ENCODE measurements at places on chromosomes 2 and 18. TPM values are rescaled to one million over a fixed set of nuclear protein-coding genes. Genes with fewer than 3 reads are reported as not detected.
A peak's percentile ranks its signal among the peaks of the same experiment; 100 is the strongest.

Gene NYAP2
- 0.40 TPM for total RNA-seq

Gene NTSR2
- total RNA-seq = not detected

- DNase-seq = no peak
Measured at GRCh38 chr2:36769106-36769505, 72.6 kb downstream of the VIT start.

Gene MOGAT1
- not detected for total RNA-seq

GRCh38 chr2:239802185-239802649, 222.9 kb downstream of the NDUFA10 start:
- DNase-seq = no peak

Gene DYSF
- total RNA-seq = 51.6 TPM

DNA sequence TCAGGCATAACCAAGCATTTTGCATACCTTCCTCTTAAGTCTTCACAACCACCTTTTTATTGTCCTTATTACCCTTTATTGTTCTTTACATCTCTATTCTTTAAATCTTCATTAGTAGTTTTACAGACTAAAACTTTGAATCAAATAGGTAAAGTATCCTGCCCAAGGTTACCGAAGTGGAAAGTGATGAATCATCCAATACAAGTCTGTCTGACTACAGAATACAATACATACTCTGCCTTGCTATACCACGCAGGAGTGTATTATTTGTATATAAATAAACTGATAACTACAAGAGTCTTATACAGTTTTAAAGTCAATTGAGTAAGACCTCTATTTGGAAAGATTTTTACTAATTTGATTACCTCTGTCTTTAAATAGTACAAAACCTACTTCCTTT, 196.0 kb downstream of the ZEB2 start:
- no peak for DNase-seq

- peak; percentile 41 for DNase-seq
Measured at GRCh38 chr2:28670856-28671255, 80.8 kb upstream of the PPP1CB start.

DNA sequence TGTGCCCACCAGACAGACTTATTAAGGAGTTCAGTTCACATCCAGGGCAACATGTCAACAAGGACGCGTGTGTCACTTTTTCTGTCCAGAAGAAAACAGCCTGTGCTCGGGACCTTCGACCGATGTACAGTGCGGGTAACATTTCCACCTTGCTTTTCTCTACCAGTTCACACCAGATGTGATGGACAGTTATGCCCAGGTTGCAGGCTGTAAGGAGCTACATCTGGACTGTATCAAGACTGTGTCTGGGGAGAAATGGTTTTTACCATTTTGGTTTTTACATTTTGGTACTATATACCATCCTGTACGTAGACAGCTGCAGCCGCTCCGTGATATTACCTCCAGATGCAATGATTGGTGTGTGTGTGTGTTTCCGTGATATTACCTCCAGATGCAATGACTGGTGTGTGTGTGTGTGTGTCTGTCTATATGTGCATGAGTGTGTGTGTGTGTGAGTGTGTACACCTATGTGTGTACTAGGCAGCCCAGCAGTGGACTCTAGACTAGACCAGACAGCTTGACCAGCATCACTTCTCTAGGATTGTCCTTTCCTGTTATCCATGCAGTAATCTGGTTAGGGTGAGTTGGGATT, 118.0 kb downstream of the COL6A3 start:
- no peak for DNase-seq

GRCh38 chr18:50594942-50595341, 35.1 kb downstream of the MAPK4 start:
- DNase-seq = no peak

- no peak for DNase-seq
Measured at GRCh38 chr18:23882616-23883276, 131.8 kb upstream of the TTC39C start.

DNA sequence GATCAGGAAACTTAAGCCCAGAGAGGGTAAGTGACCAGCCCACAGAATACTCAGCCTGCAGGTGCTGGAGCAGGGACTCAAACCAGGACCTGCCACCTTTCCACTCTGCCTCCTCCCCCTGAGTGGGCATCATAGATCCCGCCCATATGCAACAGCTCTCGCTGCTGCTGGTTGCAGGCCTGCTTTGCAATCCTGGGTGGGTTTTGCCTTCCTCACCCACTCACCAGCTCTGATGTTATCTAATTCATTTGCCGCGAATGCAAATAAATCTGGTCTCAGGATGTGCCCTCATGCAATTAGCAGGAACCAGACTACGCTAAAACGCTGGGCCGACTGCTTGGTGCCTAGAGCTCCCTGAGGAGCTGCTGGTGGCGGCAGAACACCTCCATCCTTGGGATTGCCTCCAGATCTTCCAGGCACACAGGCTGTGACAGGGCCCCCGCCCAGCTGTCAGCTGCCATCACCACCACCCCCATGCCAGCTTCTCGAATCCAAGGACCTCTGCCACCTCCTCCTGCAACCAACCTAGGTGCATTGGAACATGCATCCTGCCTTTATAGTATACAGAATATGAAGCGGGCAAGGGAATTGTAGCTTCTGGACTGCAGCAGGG, 28.8 kb downstream of the CNGA3 start:
- DNase-seq = no peak

GRCh38 chr2:116804901-116805300, 1009.6 kb upstream of the DDX18 start:
- no peak for DNase-seq

DNA sequence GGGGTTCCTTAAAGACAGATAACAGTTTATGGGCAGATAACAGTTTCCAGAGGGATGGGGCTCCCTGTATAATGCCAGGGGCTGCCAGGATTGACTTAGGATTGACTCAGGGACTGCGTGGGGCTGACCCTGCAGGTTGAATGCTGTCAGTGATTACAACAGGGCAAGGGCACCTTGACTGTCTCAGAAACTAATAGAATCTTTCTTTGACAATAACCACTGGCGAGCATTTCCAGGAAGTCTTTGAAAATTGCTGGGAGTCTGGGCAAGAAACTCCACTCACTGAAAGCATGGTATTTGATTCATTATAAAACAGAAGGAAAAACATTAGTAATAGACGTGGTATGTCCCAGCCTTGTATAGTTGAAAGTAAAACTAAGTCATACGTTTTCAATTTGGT, 101.0 kb downstream of the GPD2 start:
- peak; percentile 46 for DNase-seq

GRCh38 chr2:190180313-190181122, 118.0 kb upstream of the MSTN start:
- DNase-seq = peak; percentile 80

DNA sequence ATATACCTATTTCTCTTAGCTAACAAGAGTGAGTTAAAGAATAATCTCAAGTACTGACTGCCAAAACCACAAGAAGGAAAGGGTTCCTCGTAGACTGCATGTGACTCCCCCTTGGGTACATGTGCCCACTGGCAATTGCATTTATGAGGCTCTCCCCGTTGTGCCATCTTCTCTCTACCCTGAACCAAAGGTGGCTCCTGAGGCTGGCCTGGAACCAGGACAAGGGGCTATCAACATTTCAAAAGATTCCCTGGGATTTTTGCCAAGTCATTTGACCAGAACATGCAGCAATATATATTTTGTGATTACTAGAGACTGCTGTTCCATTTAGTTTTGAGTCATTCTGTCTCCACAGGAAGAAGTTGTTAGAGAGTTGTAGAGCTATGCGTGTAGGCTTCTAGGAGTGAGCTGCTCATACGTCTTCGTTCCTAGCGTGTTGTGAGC, 45.8 kb downstream of the LAMA3 start:
- DNase-seq = no peak

GRCh38 chr2:8125741-8126711, 555.8 kb upstream of the ID2 start:
- DNase-seq = no peak

DNA sequence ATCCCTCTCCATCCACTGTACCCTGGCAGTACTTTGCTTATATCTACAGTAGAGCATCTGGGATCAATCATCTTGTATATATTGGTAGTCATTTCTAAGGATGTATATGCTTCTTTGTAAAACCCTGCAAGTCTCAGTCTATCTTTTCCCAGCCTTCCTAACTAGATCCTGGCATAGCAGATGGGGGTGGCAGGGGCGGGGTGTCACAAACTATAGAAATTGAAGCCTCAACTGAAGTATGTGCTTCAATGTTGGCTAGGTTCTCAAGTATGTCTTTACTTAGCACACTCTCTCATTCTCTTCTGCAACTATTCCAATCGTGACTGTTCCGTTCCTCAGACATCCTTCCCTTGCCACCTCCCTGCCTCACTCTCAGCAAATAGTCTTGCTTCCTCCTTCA, 30.1 kb upstream of the AGPS start:
- DNase-seq = no peak

DNA sequence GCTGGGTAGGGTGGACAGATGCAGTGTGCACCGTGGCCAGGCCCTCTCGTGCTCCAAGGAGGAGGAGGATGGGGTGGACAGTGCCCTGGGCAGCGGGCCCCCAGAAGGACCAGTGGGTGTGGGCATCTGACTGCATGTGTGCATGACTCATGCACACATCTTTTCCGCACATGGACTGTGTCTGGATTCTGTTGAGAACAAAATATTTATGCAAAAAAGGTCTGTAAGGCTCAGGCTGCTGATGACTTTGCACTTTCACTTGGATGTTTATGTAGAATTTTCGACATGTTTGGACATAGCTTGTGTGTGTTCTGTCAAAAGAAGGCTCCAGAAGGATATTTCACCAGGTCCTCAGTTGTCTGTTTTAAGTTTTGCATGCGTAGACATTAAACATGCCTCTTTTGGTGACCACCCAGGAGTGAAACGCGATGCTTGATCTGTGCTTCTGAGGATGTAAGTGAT, 45.6 kb downstream of the MTCL1 start:
- DNase-seq = no peak

Gene HOXD8
- 13.9 TPM for total RNA-seq

DNA sequence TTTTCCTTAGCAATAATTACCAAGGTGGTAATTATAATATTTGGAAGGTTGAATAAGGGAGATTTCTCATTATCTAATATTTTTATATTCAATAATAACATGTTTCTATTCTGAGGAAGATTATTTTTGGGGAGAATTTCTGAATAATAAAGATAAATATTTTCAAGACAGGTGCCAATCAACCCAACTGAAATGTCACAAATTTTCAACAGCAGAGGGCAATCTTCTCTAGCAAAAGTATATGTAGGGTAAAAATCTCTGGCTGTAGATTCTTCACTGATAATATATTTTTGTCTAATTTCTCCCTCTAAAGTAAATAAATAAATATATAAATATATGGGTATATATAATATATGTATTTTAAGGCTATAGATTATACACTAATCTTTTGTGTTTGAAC, 1187.2 kb upstream of the CRIM1 start:
- DNase-seq = no peak

DNA sequence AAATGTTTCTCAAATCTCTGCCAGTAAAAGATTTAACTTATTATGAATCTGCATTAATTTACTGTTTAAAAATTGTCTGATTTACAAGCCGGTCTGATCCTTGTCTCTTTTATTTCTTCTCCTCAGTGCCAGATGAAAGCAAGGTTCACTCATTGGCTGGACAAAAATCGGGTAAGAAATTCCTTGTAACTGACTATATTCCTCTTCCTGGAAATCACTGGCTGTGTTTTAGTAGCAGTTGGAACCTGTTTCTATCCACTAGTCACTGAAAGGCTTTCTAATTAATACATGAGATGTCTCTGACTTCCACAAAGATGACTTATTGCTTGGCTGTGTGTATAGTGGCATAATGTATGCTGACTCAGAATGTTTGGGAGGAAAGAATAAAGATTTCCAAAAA, 436.6 kb upstream of the NRP2 start:
- DNase-seq = peak; percentile 91
